Stimulated activated CD4-positive, alpha-beta T cell treated with anti-CD3 and anti-CD28 coated beads, Interleukin-1b, Interleukin-23, amount 100 ng/mL, for 1 hour (primary cell): ENCODE measurements at places on chromosomes 7 and 10.

DNA sequence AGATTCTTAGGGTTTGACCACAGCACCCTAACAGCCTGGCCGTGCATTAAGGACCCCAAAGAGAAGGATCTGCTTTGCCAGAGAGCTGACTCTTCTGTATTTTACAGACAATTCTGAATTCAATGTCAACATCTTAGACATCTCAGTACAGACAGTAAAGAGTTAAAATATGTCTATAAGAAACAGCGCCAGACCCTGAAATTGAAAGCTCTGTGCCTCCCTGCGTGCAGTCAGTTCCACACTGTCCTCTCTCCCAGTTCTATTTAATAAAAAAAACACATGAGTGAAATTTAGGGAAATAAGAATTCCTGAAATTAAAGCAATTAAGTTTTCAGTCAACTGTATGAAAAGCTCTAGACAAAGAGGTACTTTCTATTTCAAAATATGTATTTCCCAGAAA, 45.1 kb downstream of the MET start:
- DNase-seq: no peak

GRCh38 chr7:25234336-25234735, 6.0 kb upstream of the NPVF start:
- no peak for DNase-seq

- no peak for DNase-seq
These were observed 77.5 kb upstream of the CUX1 start for GRCh38 chr7:101739775-101740398.

DNA sequence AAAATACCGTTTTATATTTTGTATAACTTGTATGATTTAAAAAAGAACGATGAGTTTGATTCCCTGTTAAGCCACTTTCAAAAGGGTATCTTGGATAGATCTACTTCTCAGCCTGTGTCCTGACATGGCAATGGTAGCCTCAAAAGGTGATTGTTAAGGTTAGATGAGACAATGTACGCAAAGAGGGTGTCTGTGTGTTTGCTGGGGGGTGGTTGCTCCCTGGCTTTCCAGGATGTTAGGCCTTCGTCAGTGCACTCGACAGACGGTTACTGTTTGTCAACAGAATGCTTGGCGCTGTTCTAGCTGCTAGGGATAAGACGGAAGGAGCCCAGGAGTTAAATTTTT, 90.3 kb downstream of the NEURL1 start:
- no peak for DNase-seq

DNA sequence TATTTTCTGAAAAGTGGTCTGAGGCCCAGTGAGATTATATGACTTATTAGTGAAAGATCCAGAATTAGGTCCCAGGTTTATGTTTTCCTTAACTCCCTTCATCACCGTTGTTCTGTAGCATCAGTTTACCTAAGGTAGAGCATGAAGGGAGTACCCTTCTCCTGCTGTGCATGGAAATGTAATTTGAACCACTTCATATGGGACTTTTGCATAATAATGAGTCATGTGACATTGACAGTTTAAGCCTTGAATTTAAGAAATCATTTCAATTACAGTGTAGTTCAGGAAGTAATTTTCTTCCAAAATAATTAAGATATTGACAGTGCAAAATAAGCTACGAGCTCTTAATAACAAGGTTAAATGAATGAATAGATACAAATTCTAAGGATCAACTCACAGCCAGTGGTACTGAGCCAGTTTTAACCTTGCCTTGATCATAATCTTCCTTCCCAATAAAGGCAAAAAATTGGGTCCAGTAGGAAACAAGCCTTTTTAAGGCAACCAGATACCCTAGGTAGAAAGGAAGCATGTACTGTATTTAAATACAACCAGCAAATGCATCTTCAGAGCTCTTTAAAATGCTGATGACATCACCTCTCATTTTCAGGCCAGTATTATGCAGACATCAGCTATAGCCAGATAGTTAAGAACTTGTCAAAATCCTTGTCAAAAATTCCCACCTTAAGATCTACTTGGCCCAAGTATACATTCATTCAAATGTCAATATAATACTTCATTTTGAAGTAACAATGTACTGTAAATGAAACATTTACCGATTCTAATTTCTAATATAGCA, 48.8 kb upstream of the DKK1 start:
- DNase-seq: no peak
